Sciatic nerve (tissue), 2 donors: ENCODE measurements at places on chromosomes 1 and 21.

GRCh38 chr1:102790997-102791396 is 317.3 kb downstream of the COL11A1 start:
- no peak for DNase-seq

- DNase-seq = no peak
Observed at GRCh38 chr1:230900984-230901383, 32.7 kb upstream of the C1orf198 start.

DNA sequence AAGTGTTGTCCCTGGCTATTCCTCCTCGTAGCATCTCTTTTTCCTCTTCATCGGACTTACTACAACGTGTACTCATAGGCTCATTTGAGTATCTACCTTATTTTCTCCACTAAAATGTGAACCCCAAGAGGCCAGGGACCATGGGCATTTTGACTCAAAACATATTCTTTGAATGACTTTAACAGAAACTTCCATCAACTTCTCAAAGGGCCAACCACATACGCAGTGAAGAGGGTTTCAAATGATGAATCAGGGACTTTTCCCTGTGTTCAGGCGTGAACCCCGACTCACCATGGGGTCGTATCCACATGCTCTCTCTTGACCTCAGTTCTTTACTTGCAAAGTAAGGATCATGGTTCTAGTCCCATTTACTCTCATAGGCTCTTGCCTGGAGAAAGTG is 20.2 kb upstream of the GPR137B start:
- no peak for DNase-seq

GRCh38 chr1:236623371-236624166 is 19.3 kb upstream of the HEATR1 start:
- no peak for DNase-seq

- peak; percentile 55 for DNase-seq
Observed at GRCh38 chr21:45549626-45550463, 7.6 kb upstream of the SLC19A1 start.

DNA sequence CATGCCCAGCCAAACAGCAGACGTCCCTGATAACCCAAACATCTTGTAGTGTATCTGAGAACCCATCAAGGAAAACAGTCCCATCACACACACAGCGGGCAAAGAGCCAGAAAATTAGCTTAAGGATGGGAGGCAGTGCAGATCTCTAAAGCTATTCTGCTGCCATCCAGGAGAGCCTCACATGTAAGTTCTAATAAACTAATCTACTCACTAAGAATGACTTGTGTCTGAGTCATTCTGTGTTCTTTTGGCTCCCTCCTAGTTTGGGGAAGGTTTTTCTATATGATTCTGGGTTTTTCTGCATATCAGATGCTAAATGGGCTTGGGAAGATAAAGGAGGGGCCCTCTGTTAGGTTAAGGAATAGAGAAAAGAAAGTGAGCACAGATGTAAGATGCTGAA is 162.8 kb downstream of the HUNK start:
- no peak for DNase-seq
